ENCODE measurements at places on chromosomes 5 and 9.

DNA sequence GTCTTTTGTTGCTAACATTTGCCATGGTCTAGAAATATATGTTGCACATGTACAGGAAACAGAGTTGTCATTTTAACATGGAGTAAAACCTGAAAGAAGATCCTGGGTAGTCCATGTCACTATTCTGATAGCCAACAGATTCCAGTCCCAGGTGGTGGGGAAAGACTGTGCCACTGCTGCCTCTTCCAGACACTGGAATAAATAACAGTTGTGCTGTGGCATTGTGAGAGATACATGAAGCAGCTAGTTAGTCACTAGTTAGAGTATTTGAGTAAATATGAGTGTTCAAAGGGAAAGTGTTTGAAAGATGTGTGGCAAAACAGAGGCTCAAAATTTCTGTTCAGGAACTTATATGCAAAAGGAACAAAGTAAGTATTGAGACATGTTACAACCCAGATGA is 1408.3 kb downstream of the EFNA5 start:
- H3K4me1 ChIP-seq, result no peaks in the 10 kb centered on the region
- no peak for DNase-seq
- H3K4me3 ChIP-seq, result no peak overlapping the region
- H3K27ac ChIP-seq, result no peak overlapping the region
- no peaks in the 10 kb centered on the region for H3K27me3 ChIP-seq

- H3K36me3 ChIP-seq, result no peaks in the 10 kb centered on the region
- no peak overlapping the region for H3K27ac ChIP-seq
- DNase-seq, result no peak
- H3K4me1 ChIP-seq, result no peaks in the 10 kb centered on the region
- H3K27me3 ChIP-seq, result no peaks in the 10 kb centered on the region
Observed at GRCh38 chr5:83931969-83932368, 211.3 kb upstream of the HAPLN1 start.

DNA sequence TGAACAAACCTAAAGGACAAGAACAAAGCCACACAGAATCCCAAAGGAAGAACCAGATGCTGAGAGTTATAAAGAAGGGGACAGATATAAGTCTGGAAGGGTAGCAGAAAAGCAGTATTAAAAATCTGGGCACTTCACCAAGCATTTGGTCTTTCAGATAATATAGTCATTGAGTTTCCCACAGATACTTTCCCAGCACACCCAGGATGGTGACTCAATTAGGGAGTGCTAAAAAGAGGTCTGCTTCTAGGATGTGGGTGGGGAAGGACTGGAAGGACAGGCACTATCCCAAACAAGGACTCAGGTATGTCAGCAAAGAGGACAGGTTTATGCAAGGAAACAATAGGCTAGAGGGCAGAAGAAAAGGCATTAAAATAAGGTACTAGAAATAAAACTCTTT is 59.3 kb downstream of the DIAPH1 start:
- H3K4me1 ChIP-seq, result peaks cover 2% of the 10 kb centered on the region
- DNase-seq, result no peak
- H3K4me3 ChIP-seq, result no peak overlapping the region

GRCh38 chr9:128716581-128717254 is 7.2 kb downstream of the ZDHHC12 start:
- no peaks in the 10 kb centered on the region for H3K27me3 ChIP-seq
- H3K36me3 ChIP-seq, result no peaks in the 10 kb centered on the region
- no peak overlapping the region for H3K27ac ChIP-seq
- H3K4me3 ChIP-seq, result no peak overlapping the region
- H3K4me1 ChIP-seq, result no peaks in the 10 kb centered on the region

GRCh38 chr5:169772688-169773087 is 135.6 kb downstream of the DOCK2 start:
- peaks cover 3% of the 10 kb centered on the region for H3K4me1 ChIP-seq
- H3K27me3 ChIP-seq, result no peaks in the 10 kb centered on the region
- H3K4me3 ChIP-seq, result no peak overlapping the region
- H3K36me3 ChIP-seq, result no peaks in the 10 kb centered on the region
